MCF 10A (cell line): ENCODE measurements at places on chromosomes 3 and 15. TPM values are rescaled to one million over a fixed set of nuclear protein-coding genes. Genes with fewer than 3 reads are reported as not detected.

Gene RHCG
- total RNA-seq = not detected in 2 replicates

Gene SCN10A
- total RNA-seq = not detected in 2 replicates

Gene DGKG
- total RNA-seq = not detected in 2 replicates

Gene SLC22A14
- 0.44 and 0.64 TPM in 2 replicates for total RNA-seq
